SW480 (cell line): ENCODE measurements at places on chromosomes 3 and 15.

GRCh38 chr3:109943181-109943580 is 605.8 kb upstream of the DPPA4 start:
- no peak for DNase-seq

DNA sequence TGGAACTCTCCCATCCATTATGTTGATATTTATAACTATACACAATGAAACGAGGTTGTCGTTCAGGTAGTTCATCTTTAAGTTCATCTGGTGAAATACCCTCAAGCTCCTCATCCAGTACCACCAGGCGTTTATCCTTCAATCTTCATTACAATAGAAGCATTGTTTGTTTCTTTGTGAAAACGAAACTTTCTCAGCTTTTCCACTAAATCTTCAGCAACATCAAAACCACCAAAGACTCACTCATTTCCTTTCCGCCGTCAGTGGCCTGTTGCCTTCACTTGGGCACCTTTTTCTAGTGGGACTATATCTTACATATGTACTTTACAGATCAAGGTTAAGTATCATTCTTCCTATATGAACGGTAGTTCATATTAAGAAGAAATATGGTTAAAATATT is 44.1 kb upstream of the TFG start:
- DNase-seq: no peak

DNA sequence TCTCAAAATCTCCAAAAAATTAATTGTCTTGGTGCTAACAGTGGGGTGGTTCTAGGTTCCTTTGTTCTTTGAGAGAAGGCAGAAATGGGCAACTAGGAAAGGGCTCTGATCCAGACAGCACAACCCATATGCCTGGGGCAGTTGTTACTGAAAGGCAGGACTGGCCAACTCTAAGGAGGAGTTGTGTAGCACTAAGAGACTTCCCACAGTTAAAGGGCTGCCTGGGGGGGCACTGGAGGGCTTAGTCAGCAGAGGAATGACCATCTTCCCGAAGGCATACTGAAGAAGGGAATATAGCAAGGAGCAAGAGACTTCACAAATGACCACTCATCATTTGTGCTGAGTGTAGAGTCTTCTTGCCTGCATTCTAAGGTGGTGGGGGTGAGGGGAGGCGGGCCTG is 15.8 kb downstream of the ILDR1 start:
- DNase-seq: no peak

DNA sequence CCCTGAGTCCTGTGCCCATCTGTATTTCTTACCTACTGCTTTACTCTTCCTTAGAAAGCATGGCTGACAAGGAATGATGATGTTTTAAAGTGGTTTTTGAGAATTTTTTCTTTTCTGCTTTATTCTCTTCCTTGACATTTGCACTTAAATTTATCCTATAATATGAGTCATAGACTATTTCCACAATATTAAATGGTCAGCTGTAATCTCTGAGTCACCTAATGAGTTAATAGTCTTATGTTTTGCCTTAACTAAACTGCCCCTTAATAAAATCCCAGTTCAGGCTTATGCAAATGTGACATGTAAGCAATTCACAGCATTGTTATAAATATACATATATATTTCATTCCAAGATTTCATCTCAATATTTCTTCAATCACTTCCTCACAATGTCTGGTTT is 23.8 kb downstream of the MEIS2 start:
- DNase-seq: no peak

DNA sequence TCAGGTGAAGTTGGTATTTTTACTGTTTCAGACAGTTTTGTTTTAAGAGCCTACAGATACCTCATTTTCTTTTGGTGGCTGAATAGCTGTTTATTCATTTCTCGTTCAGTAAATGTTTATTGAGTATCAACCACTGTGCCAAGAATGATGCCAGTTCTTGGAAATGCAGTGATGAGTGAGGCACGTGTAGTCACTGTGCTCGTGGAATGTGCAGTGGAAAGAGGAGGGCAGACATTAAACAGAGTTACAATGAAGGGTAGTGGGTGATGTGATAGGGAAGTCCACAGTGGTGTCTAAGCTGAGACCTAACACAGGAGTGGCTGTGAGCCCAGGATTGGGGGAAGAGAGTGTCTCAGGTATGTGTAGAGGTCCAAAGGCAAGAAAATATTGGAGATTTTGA is 73.7 kb downstream of the ARHGEF26 start:
- DNase-seq: no peak

- DNase-seq: no peak
Observed at GRCh38 chr3:17052363-17052762, 167.6 kb downstream of the PLCL2 start.

GRCh38 chr15:74179983-74180880 is 6.7 kb downstream of the ISLR start:
- no peak for DNase-seq

DNA sequence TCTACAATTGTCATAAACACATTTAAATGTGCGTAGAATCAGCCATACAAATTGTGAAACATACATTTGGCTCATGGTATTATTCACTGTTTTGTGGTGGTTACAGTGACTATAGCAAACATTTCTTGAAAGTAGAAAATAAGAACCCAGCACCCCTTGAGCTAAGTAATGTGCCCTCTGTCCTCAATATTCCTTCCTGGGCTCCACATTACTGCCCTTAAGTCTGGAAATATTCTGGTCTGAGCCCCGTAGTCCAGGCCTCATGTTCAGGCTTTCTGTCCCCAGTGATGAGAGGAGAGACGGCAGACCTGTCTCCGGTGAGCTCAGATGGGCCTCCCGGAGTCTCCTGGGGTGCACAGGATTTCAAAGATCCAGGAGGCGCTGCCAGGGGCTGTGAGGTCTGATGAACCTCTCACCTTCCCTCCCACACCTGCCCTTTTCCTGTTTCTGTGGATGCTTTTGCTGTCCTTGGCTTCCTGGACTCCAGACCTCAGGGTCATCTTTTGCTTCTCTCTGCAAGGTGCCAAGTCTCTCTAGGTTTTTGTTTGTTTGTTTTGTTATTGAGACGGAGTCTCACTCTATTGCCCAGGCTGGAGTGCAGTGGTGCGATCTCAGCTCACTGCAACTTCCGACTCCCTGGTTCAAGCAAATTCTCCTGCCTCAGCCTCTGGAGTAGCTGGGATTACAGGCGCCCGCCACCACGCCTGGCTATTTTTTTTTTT is 8.8 kb upstream of the MUC20 start:
- DNase-seq: no peak
